KG1 (cell line): ENCODE measurements at places on chromosomes 16 and 17.
A peak's percentile ranks its signal among the peaks of the same experiment; 100 is the strongest.

GRCh38 chr16:13348416-13348815 lies 447.0 kb downstream of the SHISA9 start:
- no peak for DNase-seq

DNA sequence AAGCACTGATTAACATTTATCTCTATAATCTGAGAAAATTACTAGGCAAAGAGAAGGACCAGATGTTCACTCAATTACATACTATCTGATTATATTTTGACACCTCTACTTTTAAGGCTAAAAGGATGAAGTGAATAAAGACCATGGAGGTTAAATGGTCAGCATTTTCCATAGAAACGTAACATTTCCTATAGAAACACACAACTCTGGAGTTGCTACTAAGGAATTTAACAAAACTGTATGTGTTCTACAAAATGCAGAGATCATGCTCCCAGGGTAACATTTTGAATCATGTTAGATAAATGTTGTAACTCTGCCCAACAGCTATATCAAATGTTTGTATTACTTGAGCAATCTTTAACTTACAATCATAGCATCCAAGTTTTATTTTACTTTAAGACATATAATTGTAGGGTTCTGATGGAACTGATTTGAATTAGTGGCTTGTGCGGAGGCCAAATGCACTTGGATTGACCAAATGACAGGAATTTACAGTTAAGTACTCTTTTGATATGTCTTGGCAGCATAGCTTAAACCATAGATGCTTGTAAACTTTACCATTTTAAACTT lies 97.7 kb downstream of the RPGRIP1L start:
- no peak for DNase-seq

DNA sequence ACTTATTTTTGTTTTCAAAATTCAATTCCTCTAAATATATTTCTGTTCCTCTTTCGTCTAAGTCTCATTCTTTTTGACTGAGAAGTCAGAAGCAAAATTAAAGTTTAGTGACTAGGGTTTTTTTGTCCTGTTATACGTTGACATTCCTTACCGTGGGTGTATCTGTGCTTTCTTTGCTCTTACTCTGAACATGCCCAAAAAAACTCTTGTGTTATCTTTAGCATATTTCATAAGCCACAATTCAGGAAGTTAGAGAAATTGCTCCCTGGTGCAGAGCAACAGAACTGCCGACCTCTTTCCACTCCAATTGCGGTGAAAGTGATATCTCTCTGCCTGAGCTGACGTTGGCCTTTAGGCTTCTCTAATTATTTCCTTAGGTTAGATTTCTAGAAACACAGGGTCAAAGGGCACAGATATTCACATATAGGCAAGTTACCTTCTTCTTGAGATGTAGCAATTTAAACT lies 65.7 kb downstream of the CENPV start:
- DNase-seq, result peak; percentile 12

- DNase-seq, result no peak
These were observed 2.3 kb upstream of the ACTG1 start for GRCh38 chr17:81514739-81515529.

DNA sequence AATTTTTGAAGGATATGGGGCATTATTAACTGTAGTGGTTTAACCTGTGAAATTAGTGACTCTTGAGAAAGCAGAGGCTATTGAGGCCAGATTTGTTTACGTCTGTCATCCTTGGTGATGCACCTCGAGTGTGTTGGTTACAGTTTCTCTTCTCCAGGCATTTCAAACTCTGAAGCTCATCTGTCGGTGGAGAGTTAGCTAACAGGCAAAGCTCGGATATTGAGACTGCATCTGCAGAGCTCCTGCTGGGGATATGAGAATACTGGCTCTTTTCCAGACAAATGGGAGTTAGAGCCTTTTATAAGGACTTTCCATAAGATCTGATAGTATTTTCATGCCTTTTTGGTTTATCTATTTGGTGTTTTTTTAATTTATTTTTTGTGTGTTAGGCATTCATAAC lies 6.7 kb downstream of the CLEC16A start:
- no peak for DNase-seq
